Esophagus muscularis mucosa (tissue), 4 donors: ENCODE measurements at places on chromosomes 1 and 21. TPM values are rescaled to one million over a fixed set of nuclear protein-coding genes. Genes with fewer than 3 reads are reported as not detected.
A peak's percentile ranks its signal among the peaks of the same experiment; 100 is the strongest.

RABGGTB gene
- total RNA-seq, result 55.2 TPM

PLEKHN1 gene
- total RNA-seq, result 0.19 TPM

SMYD3 gene
- 13.3 TPM for total RNA-seq

DNA sequence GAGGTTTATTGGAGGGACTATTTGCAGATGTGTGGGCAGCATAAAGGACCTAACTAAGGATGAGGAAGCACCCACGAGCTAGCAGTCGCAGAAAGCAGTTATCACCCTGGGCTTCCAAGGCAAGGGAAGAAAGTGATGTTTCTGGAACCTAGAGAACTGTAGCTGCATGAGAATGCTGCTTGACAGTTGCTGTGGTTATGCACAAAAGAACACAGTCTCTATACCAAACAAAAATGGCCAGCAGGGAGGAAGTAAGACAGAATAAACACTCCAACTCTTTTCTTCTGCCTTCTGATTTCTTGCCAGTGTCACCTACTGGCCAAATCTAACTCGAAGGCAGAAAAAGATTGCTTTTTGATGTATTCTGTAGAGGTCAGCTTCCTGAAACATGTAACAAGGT lies 190.2 kb downstream of the RASAL2 start:
- DNase-seq, result no peak
- no peaks in the 10 kb centered on the region for H3K27me3 ChIP-seq
- peaks cover 7% of the 10 kb centered on the region for H3K4me1 ChIP-seq
- H3K36me3 ChIP-seq, result peaks cover 3% of the 10 kb centered on the region

DNA sequence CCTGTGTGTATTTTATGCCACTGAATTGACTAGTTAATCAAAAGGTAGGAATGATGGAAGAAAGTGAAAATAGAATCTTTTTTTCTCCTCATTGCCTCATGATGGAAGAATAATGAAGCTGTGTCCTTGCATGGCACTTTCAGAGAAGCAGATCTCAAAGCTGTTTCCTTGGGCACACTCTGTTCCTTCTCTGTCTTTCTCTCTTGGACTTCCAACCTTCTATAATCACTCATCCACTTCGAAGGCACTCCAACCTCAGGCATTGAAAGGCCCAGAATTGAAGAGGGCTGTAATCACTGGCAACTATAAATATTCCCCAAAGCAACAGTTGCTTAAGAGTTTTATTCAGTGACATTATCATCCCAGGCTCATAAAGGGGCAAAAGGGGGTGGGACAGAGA lies 31.1 kb upstream of the DNASE2B start:
- peaks cover 17% of the 10 kb centered on the region for H3K4me1 ChIP-seq
- no peak for DNase-seq
- H3K27ac ChIP-seq, result no peak overlapping the region
- no peaks in the 10 kb centered on the region for H3K27me3 ChIP-seq

- no peak overlapping the region for H3K4me3 ChIP-seq
- peaks cover 10% of the 10 kb centered on the region for H3K4me1 ChIP-seq
- no peak overlapping the region for H3K27ac ChIP-seq
- no peak for DNase-seq
- no peaks in the 10 kb centered on the region for H3K36me3 ChIP-seq
- no peaks in the 10 kb centered on the region for H3K27me3 ChIP-seq
Observed at GRCh38 chr1:223405507-223405906, 12.3 kb downstream of the CCDC185 start.

DNA sequence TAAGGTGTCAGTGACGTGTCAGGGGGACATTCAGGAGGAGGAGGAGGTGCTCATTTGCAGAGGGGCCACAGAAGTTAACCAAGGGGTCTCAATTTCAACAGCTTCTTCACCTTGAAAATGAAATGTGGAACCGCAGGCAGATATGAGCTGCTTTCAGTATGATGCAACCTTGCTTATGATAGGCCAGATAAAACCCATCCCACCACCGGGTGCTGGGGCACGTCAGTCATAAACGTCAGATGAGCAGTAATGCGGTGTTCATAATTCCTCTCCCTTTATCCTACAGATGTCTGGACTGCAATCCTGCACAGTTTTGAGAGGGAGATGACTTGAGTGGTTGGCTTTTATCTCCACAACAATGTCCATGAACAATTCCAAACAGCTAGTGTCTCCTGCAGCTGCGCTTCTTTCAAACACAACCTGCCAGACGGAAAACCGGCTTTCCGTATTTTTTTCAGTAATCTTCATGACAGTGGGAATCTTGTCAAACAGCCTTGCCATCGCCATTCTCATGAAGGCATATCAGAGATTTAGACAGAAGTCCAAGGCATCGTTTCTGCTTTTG lies 1.7 kb downstream of the PTGFR start:
- H3K36me3 ChIP-seq, result no peaks in the 10 kb centered on the region
- H3K4me1 ChIP-seq, result peaks cover 13% of the 10 kb centered on the region
- H3K27me3 ChIP-seq, result no peaks in the 10 kb centered on the region
- no peak for DNase-seq
- peak overlapping the region; percentile 80 for H3K27ac ChIP-seq
